Esophagus muscularis mucosa (tissue), 4 donors: ENCODE measurements at places on chromosomes 11 and 22. TPM values are rescaled to one million over a fixed set of nuclear protein-coding genes. Genes with fewer than 3 reads are reported as not detected.

GRCh38 chr22:48596111-48596850, 1231.4 kb downstream of the BRD1 start:
- H3K27ac ChIP-seq: no peak overlapping the region
- H3K4me1 ChIP-seq: no peaks in the 10 kb centered on the region
- no peaks in the 10 kb centered on the region for H3K27me3 ChIP-seq
- no peak overlapping the region for H3K4me3 ChIP-seq
- no peak for DNase-seq

GRCh38 chr22:37228106-37229011, 15.7 kb downstream of the RAC2 start:
- no peak overlapping the region for H3K27ac ChIP-seq
- H3K36me3 ChIP-seq: no peaks in the 10 kb centered on the region
- DNase-seq: no peak
- no peak overlapping the region for H3K4me3 ChIP-seq
- no peaks in the 10 kb centered on the region for H3K27me3 ChIP-seq
- H3K4me1 ChIP-seq: peaks cover 9% of the 10 kb centered on the region

GRCh38 chr11:70470127-70470526, 71.8 kb downstream of the CTTN start:
- H3K36me3 ChIP-seq: no peaks in the 10 kb centered on the region
- no peak overlapping the region for H3K27ac ChIP-seq
- H3K4me1 ChIP-seq: peaks cover 5% of the 10 kb centered on the region
- no peak overlapping the region for H3K4me3 ChIP-seq

NPAS4 gene
- total RNA-seq: 1.7 TPM

TYR gene
- not detected for total RNA-seq

P4HA3 gene
- total RNA-seq: 2.1 TPM

PATE4 gene
- total RNA-seq: not detected
